ENCODE measurements at places on chromosomes 6 and 20.

DNA sequence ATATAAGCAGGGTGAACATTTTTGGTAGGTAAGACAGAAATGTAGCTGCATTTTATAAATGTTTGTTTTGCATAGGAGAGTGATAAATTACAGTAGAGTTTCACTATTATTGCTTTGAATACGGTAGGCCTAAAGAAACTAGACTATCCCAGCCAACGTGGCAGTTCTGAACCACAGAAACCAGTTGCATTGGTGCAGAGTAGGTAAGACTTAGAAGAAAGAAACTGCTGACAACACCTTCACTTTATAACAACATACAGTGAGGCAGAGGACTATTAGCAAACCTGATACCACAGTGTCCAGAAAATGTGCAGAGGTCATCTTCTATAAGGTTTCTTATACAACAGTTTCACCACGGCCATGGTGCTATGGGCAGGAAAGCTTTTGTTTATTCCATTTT, 566.1 kb downstream of the KIF16B start:
- DNase-seq, result no peak

- no peak for DNase-seq
These were observed 38.5 kb downstream of the TPD52L1 start for GRCh38 chr6:125191916-125192609.

- DNase-seq, result no peak
These were observed 268.0 kb downstream of the SMOC2 start for GRCh38 chr6:168708984-168709383.

GRCh38 chr6:130409418-130410100, 43.7 kb downstream of the TMEM200A start:
- no peak for DNase-seq

GRCh38 chr6:108799791-108800190, 48.4 kb upstream of the ARMC2 start:
- DNase-seq, result no peak

GRCh38 chr6:27138406-27138805, 109.1 kb upstream of the PRSS16 start:
- DNase-seq, result no peak

- no peak for DNase-seq
These were observed 95.9 kb downstream of the NFATC2 start for GRCh38 chr20:51446656-51447055.

GRCh38 chr6:35152067-35152707, 11.0 kb upstream of the TCP11 start:
- no peak for DNase-seq

DNA sequence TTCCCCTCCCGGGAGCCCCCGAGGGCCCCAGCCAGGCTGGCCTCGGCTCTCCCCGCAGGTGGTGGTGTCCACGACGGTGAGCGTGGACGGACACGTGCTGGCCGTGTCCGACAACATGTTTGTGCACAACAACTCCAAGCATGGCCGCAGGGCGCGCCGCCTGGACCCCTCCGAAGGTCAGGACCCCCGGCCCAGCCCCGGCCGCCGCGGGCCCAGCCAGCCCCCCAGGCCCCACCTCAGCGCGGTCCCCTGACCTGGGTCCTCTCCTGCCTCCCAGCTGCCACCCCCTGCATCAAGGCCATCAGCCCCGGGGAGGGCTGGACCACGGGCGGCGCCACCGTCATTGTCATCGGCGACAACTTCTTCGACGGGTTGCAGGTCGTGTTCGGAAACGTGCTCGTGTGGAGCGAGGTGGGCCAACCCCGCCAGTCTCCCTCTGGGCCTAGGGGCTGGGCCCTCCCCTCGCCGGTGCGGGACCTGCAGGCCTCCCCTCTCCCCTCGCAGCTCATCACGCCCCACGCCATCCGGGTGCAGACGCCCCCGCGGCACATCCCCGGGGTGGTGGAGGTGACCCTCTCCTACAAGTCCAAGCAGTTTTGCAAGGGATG, 51.0 kb downstream of the CPXM1 start:
- DNase-seq, result no peak

DNA sequence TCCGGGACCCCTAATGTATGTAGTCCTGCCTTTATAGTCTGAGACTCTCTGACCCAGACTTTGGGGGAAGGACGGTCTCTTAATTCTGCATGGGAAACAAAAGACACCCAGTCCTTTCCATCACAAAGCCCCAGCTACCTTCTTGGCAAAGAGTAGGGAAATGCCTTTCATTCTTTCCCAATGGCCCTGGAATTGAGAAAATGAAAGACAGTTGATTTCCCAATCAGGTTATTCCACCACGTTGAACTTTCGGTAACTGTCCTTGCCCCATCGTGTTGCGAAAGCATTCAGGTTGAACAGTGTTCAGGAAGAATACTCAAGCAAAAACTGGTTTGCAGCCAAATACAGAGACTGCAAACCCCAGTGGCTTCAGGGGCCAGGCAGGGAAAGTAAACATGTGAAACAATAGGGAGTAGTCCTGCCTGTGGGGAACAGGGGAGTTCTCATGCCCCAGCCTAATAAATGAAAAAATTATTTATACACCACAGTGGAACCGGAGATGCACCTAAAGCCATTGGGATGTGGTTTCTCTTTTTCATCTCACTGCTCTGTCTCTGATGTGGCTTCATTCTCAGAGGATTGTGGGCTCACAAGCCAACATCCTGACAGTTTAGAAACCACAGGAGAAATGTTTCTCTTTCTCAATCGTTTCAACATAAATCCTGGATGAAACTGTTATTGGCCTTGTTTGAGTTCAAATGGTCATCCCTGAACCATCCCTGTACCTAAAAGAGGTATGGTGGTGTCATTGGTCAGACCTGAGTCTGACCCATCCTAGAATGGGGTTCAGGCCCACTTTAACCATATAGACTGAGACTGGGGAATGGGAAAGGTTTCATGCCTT, 44.2 kb upstream of the SLC9A8 start:
- DNase-seq, result no peak

DNA sequence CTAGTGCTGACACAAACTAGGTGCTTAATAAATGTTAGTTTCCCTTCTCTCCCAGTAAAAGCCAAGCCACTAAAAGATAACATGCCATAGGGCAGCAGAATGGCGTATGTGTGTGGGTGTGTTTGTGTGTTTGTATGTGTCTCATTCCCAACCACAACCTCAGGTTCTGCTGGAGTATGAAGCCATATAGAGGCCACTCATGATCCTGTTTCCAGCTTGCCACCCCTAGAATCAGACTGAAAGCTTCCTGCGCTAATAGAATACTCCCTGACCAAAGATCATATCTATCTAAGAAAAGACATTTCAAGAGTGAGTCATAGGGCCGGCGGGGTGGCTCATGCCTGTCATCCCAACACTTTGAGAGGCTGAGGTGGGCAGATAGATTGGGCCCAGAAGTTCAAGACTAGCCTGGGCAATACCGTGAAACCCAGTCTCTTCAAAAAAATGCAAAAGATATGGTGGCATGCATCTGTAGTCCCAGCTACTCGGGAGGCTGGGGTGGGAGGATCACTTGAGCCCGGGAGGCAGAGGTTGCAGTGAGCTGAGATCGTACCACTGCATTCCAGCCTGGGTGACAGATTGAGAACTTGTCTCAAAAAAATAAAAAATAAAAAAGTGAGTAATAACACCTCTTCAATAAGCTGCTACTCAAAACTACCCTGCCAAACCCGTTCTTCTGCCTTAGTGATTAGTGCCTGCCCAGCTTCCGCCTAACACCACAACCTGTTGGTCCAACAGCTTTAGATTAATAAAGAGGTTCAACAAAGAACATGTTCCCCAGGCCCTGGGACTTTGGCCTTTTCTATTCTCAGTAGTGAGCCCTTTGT, 11.8 kb upstream of the SNRPC start:
- DNase-seq, result no peak

DNA sequence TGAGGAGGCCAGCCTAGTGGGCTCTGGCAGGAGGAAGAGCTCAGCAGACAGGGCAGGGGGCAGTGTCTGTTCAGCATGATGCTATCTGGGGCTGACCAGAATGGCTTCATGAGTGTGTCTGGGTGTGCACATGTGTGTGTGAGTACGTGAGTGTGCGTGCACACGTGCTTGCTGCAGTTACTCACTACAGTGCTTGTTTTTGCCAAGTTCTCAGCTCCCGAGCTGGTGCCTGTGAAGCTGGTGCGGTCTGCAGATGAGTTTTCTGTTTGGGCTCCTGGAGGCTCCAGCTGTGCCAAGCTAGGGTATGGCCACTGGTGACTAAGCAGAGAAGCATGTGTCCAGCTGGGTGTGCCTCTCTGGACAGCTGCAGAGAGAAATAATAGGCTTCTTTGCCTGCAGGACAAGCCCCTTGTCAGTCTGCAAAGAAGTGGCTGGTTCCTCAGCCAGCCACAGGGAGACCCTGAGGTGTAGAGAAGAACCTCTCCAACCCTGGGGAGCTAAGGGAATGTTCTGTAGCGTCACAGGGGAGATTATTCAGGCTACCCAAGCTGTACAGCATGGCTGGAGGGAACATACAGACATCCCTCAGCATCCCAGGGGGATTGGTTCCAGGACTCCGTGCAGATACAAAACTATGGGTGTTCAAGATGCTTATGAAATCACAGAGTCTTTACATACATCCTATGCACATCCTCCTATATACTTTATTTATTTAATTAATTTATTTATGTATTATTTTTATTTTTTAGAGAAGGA, 40.2 kb upstream of the FAM50B start:
- DNase-seq, result no peak

DNA sequence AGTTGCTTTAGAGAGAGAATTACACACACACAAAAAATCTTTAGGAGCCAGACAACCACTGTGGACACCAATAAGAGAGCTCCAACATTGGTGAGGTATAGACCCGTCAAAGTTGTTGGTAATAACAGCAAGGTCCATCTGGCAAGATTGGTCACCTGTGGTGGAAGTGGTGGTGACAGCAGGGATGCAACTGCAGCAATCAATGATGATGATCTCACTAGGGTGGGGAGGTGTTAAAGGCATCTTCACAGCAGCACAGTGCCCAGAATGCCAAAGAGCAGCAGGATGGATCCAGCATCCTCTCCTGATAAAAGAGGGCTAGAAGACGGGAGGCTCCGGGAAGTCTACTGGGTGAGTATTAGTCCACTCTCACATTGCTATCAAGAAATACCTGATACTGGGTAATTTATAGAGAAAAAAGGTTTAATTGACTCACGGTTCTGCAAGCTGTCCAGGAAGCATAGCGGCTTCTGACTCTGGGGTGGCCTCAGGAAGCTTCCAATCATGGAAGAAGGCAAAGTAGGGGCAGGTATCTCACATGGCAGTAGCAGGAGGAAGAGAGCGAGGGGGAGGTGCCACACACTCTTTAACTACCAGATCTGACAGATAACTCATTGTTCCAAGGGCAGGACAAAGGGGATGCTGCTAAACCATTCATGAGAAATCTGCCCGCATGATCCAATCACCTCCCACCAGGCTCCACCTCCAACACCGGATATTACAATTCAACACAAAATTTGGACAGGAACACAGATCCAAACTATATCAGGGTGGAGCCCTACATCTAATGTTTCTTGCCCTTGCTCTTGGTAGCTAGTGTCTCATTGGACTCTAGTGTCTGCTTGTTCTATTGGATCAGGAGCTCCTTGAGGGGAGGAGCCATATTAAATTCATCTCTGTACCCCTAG, 48.9 kb downstream of the KLHL31 start:
- DNase-seq, result no peak

GRCh38 chr6:133130863-133131262, 110.3 kb upstream of the EYA4 start:
- no peak for DNase-seq

DNA sequence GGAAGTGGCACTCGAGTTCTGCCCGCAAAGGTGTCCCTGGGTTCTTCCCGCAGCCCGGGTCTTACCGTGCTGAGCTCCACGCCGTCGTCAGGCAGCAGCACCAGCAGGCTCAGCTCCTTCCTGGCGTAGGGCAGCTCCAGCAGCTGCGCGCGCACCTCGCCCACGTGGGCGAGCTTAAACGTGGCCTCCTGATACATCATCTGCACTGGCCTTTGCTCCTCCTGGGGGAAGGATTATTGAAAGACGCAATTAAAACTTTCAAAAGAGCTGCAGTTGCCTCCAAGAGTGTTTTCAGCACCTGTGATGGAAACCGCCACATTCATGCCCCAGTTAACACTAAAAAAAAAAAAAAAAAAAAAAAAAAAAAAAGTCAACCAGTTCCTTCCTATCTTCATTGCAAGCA, 11.3 kb downstream of the SERPINB9 start:
- DNase-seq, result peak; percentile 55

DNA sequence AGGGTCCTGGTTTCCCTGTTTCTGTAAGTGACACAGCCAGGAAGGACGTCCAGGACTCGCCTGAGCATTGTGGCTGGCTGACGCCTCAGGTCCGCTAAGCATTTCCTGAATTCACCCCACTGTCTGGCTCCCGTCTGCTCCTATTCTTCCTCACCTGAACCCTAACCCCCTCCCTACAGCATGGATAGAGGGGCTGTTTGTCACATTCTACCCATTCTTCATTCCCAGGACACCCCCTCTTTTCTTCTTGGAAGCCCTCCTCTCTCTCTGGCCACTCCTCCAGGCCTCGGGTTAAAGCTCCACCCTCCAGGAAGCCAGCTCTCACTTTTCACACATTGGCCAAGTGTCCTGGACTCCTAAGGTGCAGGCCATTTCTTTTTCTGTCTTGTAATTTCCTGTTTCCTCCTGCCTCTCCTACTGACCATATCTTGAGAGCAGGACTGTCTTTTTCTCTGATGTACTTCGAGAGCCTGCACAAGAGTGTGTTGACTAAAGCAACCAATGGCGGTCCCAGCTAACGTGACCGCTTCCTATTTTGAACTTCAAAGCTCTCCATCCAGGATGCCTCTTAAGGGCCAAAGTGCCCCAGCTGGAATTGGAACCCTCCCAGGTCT, 24.2 kb upstream of the MYMX start:
- DNase-seq, result no peak

DNA sequence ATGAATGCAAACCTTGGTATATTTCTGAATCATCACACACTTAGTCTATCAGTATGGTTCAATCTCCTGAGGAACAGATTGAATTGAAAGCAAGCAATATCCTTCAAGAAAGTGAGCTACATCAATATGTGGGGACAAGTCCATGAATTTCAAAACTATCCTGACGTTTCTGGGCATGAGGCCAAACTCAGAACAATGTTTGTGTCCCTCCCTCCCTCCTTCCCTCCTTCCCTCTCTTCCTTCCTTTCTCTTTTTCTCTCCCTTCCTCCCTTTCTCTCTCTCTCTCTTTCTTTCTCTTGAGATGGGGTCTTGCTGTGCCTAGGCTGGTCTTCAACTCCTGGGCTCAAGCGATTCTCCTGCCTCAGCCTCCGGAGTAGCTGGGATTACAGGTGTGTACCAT, 27.9 kb upstream of the SYNCRIP start:
- no peak for DNase-seq

DNA sequence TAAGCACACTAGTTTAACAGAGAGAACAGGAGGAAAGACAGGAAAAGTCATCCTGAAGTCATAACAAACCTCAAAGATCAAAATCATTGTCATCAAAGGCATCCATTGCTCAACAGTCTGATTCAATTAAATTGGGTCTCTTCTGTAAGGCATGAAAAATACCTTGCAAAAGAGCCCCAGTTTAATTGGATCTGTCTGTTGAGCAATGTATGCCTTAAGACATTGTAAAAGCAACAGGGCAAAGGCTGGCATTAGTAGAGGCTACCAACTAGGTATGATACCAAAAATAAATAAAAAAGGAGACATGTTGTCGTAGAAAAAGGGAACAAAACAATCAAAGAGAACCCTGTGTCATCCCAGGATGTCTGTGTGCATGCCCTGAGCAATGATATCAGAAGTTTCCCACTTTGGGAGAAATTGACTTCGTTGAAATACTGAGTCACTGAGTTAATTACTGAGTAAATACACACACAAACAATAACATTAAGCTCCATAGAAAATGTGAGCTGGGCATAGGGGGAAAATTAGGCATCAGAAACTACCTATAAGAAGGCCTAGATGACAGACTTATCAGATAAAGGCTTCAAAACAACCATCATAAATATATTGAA, 1013.8 kb upstream of the CITED2 start:
- no peak for DNase-seq

Measured in activated naive CD4-positive, alpha-beta T cell (primary cell).